ENCODE measurements at places on chromosomes 16 and 17. TPM values are rescaled to one million over a fixed set of nuclear protein-coding genes. Genes with fewer than 3 reads are reported as not detected.
A peak's percentile ranks its signal among the peaks of the same experiment; 100 is the strongest.

ZSCAN10 gene
- not detected for total RNA-seq

DNA sequence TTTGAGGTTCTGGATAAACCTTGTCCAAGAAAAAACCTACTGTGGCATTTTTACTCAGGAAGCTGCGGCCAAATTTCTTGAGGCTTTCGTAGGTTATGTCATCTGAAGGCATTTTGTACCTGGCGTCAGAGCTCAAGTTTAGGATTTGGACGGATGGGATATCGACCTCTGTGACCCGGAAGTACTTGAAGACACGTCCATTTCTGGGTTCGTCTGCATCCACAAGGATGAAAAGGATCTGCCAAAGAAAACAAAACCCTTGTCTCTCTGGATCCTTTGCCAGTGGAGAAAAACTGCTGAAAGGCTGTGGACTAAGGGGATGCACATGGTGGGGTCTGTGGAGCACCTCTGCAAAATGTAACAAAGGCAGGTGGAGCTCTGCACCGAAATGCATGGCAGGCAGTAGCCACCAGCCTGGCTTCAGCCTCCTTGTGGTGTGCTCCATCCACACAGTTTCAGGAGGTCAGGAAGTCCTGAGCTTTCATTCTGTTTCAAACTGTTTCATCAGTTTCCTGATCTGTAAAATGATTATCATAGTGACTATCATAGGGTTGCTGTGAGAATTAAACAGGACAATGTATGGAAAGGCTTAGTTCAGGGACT, 17.0 kb upstream of the UMOD start:
- no peaks in the 10 kb centered on the region for H3K4me1 ChIP-seq
- H3K36me3 ChIP-seq: no peaks in the 10 kb centered on the region
- H3K27me3 ChIP-seq: no peaks in the 10 kb centered on the region
- no peak overlapping the region for H3K4me3 ChIP-seq
- no peak overlapping the region for H3K27ac ChIP-seq

NEUROD2 gene
- not detected for total RNA-seq

GRCh38 chr16:85253084-85253941, 141.0 kb upstream of the CIBAR2 start:
- H3K27ac ChIP-seq: no peak overlapping the region
- no peak overlapping the region for H3K4me3 ChIP-seq
- no peaks in the 10 kb centered on the region for H3K36me3 ChIP-seq
- peak; percentile 70 for DNase-seq
- peaks cover 10% of the 10 kb centered on the region for H3K4me1 ChIP-seq

DNAI2 gene
- not detected for total RNA-seq

DNA sequence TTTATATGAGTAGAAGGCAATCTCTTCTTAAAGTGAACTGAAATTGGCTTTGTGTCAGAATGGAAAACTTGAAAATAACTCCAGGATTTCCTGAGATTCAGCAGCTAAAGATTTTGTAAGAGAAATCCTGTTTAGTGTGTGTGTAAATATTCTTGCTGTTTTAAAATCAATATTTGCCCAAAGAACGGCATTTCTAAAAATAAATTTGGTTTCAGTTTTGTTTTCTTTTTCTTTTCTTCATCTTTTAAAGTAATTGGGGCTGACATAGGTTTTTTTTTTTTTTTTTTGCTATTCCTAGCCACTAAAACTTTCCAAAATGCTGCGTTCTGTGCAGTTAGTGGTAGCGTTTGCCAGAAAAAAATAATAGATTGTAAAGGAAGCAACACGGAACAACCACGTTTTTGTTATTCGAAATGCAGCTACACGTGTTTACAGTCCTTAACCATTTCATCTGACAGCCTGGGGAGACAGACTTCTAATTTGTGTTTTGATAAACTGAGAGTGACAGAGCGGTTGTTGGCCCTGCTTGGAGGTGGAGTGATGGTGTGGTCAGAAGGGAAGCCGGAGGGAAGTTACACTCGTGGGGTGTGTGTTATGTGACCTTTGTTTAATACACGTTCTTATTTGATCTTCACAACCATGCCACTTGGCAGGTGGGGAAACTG, 21.6 kb upstream of the SMPD3 start:
- H3K4me1 ChIP-seq: peaks cover 27% of the 10 kb centered on the region
- no peak for DNase-seq
- peak overlapping the region; percentile 24 for H3K27ac ChIP-seq
- no peak overlapping the region for H3K4me3 ChIP-seq

CORO7 gene
- total RNA-seq: 56.5 TPM

GRCh38 chr17:60167065-60167741, 17.4 kb downstream of the CA4 start:
- H3K27me3 ChIP-seq: no peaks in the 10 kb centered on the region
- peak; percentile 32 for DNase-seq
- no peaks in the 10 kb centered on the region for H3K36me3 ChIP-seq
- H3K4me1 ChIP-seq: peaks cover 15% of the 10 kb centered on the region

DNA sequence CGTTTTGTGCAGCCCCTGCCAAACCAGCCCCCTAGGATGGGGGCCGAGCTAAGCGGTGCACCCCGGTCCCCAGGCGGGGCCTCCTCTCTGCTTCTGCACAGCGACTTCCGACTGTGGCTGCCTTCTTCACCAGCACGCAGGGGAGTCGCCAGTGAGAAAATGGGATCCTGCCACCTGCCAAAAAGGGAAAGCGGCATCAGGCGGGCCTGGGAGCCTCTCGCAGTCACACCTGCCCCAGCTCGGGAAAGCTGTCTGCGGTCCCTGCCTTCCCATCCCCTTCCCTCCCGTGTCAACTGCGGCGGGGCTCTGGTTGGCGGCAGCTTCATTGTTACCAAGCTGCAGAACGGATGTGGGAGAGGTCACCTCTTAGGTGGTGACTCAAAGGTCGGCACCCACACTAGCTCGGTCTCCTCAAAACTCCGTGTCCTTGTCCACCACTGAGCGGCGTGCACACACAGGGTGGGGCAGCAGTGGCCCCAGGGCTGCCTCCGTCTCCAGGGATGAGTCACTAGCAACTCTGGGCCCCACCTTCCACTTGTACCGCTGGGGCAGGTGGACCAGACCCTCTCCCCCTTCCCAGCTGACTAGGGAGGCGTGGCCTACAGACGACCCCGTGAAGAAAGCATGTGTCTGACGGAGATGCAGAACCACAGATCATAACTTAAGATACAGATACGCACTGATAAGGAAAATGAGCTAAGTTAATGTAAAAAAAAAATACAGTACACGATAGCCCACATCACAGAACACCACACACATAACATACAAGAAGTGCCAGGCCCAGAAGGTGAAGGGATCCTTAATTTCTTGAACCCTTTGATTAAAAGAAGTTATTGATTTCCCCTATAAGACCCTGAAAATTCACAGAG, 1.5 kb upstream of the PCYT2 start:
- DNase-seq: no peak
- H3K4me3 ChIP-seq: no peak overlapping the region
- H3K4me1 ChIP-seq: peaks cover 17% of the 10 kb centered on the region
- H3K27ac ChIP-seq: no peak overlapping the region

WSCD1 gene
- total RNA-seq: 13.9 TPM

TEKT3 gene
- 0.42 TPM for total RNA-seq

DNA sequence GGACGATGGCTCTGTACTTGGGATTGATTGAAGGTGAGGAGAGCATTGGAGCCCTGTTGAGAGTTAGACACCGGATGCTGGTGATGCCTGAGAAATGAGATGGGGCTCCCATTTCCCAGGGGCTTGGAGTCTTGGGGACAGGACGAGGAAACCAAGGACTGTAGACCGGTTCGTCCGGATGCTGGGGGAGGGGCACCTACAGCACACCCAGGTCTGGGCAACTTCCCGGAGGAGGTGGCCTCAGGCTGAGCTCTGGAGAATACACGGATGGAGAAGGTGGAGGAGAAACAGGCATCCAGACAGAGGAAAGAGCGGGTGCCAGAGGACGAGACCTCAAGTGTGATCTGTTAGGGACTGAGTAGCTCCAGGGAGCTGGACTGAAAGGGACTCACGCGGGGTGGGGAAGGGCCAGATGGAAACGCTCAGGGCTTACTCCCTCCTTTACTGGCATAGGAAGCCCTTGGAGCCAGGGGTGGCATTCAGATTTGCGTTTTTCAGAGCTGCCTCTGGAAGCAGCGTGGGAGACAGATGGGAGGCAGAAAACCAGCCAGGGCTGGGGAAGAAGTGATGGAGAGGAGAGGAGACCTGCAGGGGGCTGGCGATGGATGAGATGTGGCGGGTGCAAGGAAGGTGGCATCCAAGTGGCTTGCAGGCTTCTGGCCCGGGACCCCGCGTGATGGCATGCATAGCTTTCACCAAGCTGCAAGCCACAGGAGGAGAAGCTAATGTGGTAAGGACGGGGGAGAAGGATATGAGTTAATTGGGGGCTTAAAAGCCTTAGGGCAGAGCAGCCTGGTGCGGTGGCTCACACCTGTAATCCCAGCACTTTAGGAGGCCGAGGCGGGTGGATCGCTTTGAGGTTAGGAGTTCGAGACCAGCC, 8.3 kb downstream of the C1QTNF1 start:
- H3K4me1 ChIP-seq: peaks cover 26% of the 10 kb centered on the region
- no peak overlapping the region for H3K4me3 ChIP-seq
- DNase-seq: peak; percentile 19
- H3K27ac ChIP-seq: no peak overlapping the region
- H3K27me3 ChIP-seq: no peaks in the 10 kb centered on the region

GRCh38 chr17:9666461-9667050, 21.2 kb downstream of the USP43 start:
- no peaks in the 10 kb centered on the region for H3K27me3 ChIP-seq
- H3K4me1 ChIP-seq: no peaks in the 10 kb centered on the region
- no peak overlapping the region for H3K27ac ChIP-seq
- H3K4me3 ChIP-seq: no peak overlapping the region
- no peak for DNase-seq

GRCh38 chr17:66281661-66282369, 20.6 kb upstream of the PRKCA start:
- H3K4me1 ChIP-seq: no peaks in the 10 kb centered on the region
- H3K27me3 ChIP-seq: no peaks in the 10 kb centered on the region
- no peak overlapping the region for H3K4me3 ChIP-seq
- DNase-seq: no peak

ENPP7 gene
- total RNA-seq: not detected

Data from adrenal gland (tissue), 19 donors.